Foreskin fibroblast (primary cell): ENCODE measurements at places on chromosomes 6 and 20.

DNA sequence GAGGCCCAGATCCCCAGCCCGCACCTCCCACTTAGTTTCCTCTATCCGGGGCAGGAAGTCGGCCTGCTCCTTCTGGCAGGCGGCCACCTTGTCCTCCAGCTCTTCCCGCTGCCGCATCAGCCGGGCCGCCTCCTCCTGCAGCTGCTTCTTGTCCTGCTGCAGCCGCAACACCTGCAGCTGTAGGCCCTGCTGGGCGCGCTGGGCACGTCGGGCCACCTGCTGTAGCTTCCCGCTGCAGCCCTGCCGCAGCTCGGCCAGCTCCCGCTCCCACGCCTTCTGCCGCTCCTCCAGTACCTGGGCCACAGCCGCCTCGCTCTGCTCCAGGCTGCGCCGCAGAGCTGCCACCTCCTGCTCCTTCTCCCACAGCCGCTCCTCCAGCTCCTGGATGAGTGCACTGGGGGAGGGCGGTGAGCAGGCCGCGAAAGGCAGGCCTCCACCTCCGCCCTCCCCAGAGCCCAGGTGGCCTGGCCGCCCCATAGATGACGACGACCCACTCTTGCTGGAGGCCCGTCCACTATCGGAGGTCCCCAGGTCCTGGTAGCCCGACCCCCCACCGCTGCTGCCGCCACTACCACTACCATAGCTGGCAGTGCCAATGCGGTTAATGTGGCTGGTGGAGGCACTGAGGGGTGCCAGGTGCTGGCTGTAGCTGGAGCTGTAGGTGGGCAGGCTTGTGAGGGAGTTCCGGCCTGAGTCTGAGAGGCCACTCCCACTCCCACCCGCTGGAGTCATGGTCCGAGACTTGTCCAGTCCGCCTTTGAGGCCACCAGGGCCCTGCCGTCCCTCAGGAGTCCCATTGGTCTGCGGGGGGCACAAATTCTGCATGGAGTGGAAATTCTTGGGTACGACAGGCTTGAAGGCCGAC, 6.0 kb upstream of the FASTKD5 start:
- DNase-seq, result peak; percentile 40

- peak; percentile 32 for DNase-seq
These were observed 396.4 kb downstream of the BCKDHB start for GRCh38 chr6:80502871-80503270.

DNA sequence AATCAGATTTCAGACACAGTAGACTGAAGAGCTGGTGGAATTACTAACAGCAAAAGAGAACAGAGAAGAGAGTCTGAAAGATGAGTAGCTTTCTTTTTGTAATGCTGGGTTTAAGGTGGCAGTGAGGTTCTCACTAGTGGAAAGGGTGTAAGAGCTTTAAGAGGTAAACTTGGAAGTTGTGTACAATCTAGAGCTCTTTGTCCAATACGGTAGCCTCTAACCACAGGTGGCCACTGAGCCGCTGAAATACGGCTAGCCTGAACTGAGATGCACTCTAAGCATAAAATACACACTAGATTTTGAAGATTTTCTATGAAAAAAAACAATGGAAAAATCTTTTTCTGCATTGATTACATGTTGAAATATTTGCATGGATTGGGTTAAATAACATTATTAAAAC, 4.0 kb downstream of the ELOVL2 start:
- DNase-seq, result no peak

- DNase-seq, result no peak
These were observed 165.1 kb upstream of the AFDN start for GRCh38 chr6:167661552-167662044.

GRCh38 chr6:38316099-38316868, 323.4 kb downstream of the BTBD9 start:
- DNase-seq, result no peak

DNA sequence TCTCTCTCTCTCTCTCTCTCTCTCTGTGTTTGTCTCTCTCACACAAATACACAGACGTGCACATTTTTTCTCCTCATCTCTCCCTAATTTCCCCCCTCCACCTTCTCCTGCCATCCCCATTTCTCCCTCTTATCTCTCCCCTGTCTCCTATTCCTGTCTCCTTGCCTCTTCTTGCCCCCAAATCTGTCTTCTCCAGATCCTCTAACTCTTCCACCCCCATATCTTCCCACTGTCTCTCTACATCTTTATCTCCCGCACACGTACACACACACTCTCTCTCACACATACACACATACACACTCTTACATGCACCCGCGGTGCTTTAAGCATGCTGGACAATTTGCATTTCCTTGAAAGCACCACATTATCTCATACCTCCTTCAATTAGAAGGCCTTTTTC, 15.9 kb downstream of the KIZ start:
- no peak for DNase-seq

- no peak for DNase-seq
These were observed 4.0 kb upstream of the ZC3H12D start for GRCh38 chr6:149488815-149489214.

DNA sequence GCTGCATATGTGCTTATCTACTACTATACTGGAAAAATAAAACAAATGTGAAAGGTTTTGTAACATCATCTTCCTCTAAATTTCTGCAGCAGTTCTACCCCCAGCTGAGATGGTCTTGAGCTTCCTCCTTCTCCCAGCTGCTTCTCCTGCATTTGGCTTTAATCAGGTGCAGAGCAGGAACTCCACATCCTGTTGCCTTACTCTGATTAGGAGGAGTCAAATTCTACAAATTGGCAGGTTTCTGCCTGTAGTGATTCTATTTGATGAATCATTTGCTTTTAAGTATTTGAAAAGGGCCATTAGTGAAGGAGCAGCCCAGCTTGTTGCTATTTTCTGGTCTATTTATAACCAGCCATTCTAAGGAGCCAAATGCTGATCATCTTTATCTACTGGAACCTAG, 224.5 kb downstream of the GMDS start:
- peak; percentile 76 for DNase-seq

- DNase-seq, result no peak
These were observed 403.9 kb upstream of the SULF2 start for GRCh38 chr20:48189181-48189580.

- no peak for DNase-seq
These were observed 100.9 kb upstream of the PMEPA1 start for GRCh38 chr20:57810511-57811373.

DNA sequence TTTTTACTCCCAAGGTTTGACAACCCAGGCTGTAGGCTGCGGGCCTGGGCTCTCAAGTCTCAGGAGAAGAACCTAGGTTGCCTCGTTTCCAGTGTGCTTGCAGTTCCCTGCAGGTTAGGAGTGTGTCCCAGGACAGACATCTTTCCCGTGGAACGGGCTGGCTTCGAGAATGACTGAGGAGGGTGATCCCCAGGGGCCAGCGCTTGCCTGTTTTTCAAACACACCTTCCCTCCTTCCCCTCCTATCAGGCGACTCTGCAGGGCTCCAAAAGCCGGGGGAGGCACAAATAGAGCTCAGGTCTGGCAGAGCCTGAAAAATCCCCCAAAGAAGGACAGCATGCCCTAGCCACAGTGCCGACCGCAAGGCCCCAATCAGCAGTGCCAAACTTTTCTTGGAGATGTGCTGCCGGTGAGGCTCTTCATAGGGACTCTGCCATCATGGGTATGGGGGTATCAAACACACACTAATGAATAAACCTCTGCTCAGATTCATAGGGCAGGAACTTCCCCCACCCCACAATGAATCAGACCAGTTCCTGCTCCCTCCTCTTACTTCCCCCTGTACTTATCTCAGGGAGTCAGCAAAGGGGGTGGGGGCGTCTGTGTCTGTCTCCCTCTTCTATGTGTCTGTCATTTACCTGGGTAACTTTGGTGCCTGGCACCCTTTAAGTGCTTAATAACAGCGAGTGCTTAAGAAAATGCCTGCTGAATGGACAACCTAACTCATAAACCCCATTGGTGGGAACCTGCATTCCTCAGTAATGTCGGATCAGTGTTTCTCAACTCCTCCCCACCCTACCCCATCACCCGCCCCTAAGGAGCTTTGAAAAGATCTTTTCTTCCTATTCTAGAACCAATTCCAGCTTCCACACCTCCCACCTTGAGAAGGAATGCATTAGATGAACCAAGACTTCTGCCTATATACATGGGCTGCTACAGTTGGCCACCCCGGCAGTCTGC, 1.6 kb downstream of the KCNG1 start:
- no peak for DNase-seq

DNA sequence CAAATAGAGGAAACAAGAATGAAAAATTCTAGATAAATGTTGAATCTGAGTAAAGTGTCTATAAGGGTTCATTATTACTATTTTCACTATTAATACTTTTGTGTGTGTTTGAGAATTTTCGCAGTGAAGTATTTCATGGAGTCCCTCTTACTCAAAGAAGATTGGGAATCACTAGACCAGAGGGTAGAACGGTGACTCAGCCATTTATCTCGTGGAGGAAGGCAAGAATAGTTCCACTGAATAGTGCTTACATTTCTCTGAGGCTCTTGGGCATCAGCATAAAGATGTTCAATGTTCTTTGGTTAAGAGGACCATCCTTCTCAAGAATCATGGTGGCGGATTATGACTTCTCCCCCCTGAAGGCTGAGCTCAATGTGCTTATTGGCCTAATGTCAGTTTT, 376.7 kb upstream of the ARID1B start:
- DNase-seq, result no peak

DNA sequence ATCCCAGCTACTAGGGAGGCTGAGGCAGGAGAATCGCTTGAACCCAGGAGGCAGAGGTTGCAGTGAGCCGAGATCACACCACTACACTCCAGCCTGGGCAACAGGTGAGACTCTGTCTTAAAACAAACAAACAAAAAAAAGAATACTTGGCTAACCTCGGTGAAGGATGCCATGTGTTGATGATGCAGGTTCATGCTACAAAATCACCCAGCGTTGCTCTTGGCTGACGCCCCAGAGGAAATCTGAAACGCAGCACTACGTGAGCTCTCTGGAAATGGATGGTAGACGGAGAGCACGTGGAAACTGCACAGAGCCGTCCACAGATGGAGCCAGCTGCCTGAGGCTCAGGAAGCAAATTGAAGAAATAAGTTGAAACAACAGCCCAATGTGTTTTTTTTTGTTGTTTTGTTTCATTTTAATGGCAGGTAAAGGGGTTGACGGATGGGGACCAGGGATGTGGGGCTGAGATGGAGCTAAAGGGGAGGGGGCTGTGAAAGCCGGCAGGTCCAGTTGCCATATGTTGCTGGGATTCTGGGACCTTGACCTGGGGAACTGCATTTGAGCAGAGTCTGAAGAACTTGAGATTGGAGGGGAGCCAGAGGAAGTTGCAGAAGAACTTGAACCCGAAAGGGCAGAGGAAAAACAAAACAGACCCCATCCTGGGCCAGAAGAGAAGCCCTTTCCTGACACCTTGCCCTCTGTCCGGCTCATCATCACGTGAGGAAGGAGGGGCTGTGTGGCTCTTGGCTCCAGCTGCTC, 12.8 kb upstream of the MANBAL start:
- DNase-seq, result peak; percentile 94
